ENCODE measurements at places on chromosomes 16 and 17. TPM values are rescaled to one million over a fixed set of nuclear protein-coding genes. Genes with fewer than 3 reads are reported as not detected.

DNA sequence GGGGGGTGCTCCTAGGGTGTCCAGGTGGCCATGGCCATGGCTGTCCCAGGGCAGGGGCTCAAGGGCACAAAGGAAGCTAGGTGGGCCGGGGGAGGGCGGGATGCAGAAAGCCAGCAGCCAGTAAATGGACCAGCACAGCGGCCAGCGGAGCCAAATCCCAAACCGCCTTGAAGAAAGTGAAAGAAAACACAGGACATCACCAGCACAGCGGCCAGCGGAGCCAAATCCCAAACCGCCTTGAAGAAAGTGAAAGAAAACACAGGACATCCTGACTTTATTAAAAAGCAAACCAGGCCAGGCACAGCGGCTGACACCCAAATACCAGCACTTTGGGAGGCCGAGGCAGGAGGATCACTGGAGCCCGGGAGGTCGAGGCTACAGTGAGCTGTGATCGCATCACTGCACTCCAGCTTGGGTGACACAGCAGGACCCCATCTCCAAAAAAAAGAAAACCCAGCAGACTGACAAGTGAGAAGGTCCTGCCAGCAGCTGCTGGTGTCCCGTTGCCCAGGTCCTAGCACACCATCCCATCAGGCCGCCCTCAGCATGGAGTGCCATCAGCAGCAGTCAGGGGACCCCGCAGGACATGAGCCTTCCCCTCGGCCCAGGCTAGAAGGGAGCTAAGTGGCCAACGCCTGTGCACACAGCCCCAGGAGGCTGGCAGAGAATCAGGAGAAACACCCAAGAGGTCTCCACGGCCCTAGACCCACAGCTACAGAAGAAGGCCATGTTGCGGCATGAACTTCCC lies 17.0 kb downstream of the SLC38A10 start:
- no peak overlapping the region for H3K4me3 ChIP-seq
- H3K4me1 ChIP-seq = no peaks in the 10 kb centered on the region
- H3K27ac ChIP-seq = no peak overlapping the region
- no peak for DNase-seq

GRCh38 chr16:6286176-6286575 lies 1046.5 kb upstream of the RBFOX1 start:
- no peaks in the 10 kb centered on the region for H3K27me3 ChIP-seq
- H3K36me3 ChIP-seq = no peaks in the 10 kb centered on the region
- H3K4me1 ChIP-seq = no peaks in the 10 kb centered on the region
- no peak overlapping the region for H3K4me3 ChIP-seq
- H3K27ac ChIP-seq = no peak overlapping the region

- H3K27ac ChIP-seq = peak overlapping the region; percentile 48
- H3K4me3 ChIP-seq = no peak overlapping the region
- H3K36me3 ChIP-seq = no peaks in the 10 kb centered on the region
- H3K4me1 ChIP-seq = no peaks in the 10 kb centered on the region
- H3K27me3 ChIP-seq = no peaks in the 10 kb centered on the region
These were observed 4.2 kb downstream of the PSKH1 start for GRCh38 chr16:67897231-67897630.

DNA sequence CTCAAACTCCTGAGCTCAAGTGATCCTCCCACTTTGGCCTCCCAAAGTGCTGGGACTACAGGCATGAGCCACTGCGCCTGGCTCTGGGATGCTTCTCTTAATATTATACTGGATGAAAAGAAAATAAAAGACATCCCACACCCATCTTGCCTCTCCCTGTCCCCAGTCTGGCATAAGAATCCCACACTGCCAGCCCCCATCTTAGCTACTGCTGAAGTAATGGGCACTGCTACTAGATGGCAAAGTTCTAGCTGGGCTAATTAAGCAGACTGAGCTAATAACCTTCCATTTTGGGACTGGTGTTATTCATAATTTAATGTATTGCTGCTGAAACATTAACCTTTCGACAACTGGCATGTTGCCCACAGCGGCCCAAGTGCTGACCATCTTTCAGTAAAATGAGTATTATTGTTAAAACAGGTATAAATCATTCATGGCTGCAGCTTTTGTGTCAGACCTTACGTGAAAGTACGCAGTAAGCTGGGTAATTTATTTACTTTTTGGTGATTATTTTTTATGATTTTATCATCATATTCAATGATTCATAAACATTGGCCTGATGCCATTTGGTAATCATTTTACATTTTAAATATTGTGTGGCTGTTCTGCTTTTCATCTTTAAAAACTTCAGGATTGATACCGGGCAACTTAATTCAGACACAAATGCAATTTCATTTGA lies 47.4 kb upstream of the ZFHX3 start:
- no peak for DNase-seq
- H3K27me3 ChIP-seq = no peaks in the 10 kb centered on the region
- H3K36me3 ChIP-seq = no peaks in the 10 kb centered on the region
- H3K4me3 ChIP-seq = no peak overlapping the region
- no peaks in the 10 kb centered on the region for H3K4me1 ChIP-seq

SULT1A4 gene
- 15.4 TPM for total RNA-seq
